ENCODE measurements at places on chromosomes 3 and 15. TPM values are rescaled to one million over a fixed set of nuclear protein-coding genes. Genes with fewer than 3 reads are reported as not detected.

GRCh38 chr3:54213907-54214306, 91.6 kb downstream of the CACNA2D3 start:
- no peak for DNase-seq

- no peak for DNase-seq
Observed at GRCh38 chr3:106168962-106169750, 300.3 kb upstream of the CBLB start.

DNA sequence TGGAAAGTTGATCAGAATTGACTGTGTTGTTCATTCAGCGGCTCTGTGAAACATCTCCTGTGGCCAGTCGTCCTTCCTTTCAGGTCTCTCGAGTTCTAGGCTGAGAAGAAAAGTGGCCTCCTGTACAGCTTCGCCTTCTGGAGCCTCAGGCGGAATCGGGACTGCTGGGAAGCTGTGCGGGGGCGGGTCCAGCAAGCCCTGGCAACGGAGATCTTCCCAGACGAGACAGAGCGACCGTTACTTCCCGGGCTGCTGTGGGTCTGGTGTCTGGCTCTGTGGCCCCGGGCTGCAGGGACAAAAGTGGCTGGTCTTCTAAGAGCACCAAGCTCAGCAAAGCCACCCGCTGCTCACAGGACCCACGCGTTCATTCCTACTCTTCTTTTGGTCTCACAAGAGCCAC, 88.6 kb upstream of the CACNA2D3 start:
- DNase-seq: no peak

GRCh38 chr3:159560214-159560979, 428.2 kb upstream of the IL12A start:
- no peak for DNase-seq

- DNase-seq: no peak
Observed at GRCh38 chr15:89761009-89761831, 10.2 kb upstream of the MESP1 start.

Gene TMEM39A
- 76.5 TPM for total RNA-seq

- DNase-seq: no peak
Observed at GRCh38 chr3:132407025-132407424, 10.3 kb upstream of the DNAJC13 start.

GRCh38 chr3:189195302-189195701, 23.5 kb downstream of the TPRG1 start:
- no peak for DNase-seq

DNA sequence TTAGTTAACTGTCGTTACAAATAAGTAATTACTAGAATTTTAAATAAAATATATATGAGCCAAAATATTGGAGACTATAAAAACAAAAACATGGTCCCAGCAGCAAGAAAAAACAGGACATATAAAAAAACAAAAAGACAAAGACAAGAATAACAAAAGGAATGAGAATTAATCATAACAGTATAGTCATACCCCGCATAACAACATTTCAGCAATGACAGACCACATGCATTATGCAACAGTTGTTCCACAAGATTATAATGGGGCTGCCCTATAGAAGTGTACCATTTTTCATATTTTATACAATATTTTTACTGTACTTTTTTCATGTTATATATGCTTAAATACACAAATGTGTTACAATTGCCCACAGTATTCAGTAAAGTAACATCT, 5.6 kb downstream of the HLTF start:
- DNase-seq: no peak

DNA sequence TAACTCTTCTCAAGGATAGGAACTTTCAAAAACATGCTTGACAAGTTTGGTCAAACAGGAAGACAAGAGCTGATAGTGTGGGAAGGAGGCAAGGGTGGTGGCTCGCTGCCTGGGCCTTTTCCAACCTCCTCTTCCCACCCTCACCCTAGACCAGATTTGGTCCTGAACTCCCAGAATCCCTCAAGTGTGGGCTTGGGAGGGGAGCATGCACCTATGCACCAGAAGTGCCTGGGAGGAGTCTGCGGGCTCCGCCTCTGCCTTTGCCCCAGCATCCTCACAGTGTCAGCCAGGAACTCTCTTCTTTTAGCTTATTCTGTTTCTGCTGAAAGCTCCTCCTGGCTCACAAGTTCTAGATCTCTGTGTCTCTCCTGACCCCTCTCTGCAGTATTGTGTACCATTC, 126.2 kb upstream of the MRPS22 start:
- DNase-seq: no peak

Gene GAP43
- total RNA-seq: 0.14 TPM

GRCh38 chr3:195170496-195170895, 100.5 kb downstream of the XXYLT1 start:
- DNase-seq: no peak

DNA sequence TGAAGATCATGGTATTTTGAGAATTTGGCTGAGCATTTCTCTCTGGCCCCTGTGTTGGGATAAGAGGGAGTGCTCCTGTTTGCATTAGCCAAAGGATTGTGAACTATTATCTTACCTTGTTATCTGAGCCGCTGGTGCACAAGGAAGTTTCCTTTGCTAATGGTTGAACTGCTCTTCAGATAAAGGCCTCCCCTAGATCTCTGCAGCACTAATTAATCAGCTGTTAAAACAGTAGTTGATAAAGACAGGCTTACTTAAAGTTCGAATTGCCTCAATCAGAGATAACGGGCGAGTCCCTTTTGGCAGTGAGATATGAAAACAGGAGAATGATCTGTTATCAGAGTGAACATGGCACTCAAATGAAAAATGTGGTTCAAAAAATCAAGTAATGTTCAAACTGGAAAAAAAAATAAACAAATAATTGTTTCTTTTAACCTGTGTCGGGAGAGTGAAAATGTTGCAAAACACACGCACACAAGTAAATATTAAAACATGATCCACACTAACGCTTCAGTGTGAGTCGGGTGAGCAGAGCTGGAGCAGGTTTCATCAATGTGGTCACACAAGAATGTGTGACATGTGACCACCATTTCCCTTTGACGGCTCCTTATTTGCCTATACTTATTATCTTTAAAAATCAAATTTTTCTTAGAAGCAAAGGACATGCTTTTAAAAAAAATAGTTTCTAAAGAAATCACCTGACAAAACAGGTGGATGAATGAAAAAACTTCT, 469.1 kb downstream of the SOX2 start:
- no peak for DNase-seq

- DNase-seq: no peak
Observed at GRCh38 chr3:102299125-102299877, 135.5 kb upstream of the ZPLD1 start.

Gene DLEC1
- 6.1 TPM for total RNA-seq

DNA sequence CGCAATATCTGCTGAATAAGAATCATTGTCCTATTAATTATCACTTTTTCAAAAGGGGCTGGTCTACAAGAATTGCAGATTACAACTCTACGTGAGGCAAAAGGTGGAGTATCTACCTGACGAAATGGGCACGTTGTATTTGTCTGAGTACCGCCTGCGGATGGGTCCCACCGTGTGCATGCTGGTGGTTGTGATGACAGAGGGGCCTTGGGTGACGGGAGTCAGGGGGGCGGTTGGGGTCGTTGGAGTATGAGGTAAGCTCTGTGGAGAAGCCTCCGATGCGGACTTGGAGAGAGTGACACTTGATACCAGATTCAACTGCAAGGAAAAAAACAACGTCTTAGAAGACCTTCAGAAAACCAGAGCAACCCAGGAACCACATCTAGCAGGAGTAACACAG, 605.8 kb downstream of the FOXP1 start:
- no peak for DNase-seq

DNA sequence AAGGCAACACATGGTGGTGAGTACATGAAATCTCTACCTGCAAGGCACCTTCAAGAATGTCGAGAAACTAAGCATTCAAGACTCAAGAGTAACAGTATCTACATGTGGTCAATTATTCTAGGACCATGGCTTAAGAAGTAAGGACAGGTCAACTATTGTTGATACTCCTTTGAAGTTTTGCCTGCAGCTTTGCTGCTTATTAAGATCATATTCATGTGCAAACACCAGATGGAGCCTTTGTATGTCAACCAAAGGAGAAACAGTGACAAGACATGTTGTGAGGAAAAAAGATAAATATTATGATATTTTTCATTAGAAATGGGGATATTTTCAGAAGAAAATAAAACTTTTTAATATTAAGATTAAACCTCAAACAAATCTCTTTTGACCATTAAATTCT, 52.3 kb upstream of the FGF7 start:
- DNase-seq: no peak

Gene ZNF148
- 72.5 TPM for total RNA-seq

Gene STARD9
- total RNA-seq: 20.0 TPM

Data from natural killer cell (primary cell).